ENCODE measurements at places on chromosomes 7 and 10. TPM values are rescaled to one million over a fixed set of nuclear protein-coding genes. Genes with fewer than 3 reads are reported as not detected.

DNA sequence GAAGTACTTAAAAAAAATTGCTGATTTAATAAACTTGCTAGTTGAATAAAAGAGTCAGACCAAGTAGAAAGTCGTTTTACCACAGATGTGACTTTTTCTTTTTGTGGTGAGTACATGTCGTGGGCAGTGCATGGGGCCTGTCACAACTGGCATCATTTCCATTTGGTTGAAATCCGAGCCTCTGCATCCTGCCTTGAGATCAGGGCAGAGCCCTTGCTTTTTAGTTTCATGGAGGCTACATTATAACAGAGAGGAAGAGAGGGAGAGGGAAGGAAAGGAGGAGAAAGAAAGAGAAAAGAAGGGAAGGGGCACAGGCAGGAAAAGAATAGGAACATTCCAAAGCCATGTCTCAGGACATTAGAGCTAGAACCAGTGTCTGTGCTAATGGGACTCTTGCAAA is 20.4 kb upstream of the INSYN2A start:
- DNase-seq, result no peak

GRCh38 chr10:30763918-30764317 is 134.4 kb upstream of the LYZL2 start:
- DNase-seq, result peak; percentile 47

DNA sequence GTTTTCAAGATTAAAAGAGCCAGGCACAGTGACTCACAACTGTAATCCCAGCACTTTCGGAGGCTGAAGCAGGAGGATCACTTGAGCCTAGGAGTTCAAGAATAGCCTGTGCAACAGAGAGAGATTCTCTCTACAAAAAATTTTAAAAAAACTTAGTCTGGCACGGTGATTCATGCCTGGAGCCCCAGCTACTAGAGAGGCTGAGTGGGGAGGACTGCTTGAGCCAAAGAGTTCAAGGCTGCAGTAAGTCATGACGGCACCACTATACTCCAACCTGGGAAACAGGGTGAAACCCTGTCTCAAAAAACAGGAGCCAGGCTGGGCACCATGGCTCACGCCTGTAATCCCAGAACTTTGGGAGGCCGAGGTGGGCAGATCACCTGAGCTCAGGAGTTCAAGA is 86.6 kb upstream of the KCTD7 start:
- peak; percentile 53 for DNase-seq

DNA sequence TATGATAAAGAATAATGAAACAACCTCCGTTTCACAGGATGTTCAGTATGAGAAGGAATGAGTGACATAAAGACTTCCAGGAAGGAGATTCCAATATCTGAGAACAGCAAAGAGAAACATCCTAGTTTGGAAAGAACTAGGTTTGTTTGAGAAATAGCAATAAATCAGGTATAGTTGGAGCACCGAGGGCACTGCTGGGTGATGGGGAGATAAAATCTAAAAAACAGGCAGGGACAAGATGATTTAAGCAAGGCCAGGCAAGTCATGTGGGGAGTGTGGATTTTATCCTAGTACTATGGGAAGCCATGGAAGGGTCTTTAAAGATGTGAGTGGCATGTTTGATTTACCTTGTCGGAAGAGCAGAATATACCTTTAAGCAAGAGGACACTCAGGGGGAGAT is 169.7 kb downstream of the SPAG6 start:
- no peak for DNase-seq

Gene PTER
- polyA plus RNA-seq, result 19.8 TPM

Measured in adrenal gland (tissue), 19 donors.